ENCODE measurements at places on chromosomes 6 and 20. TPM values are rescaled to one million over a fixed set of nuclear protein-coding genes. Genes with fewer than 3 reads are reported as not detected.

DNA sequence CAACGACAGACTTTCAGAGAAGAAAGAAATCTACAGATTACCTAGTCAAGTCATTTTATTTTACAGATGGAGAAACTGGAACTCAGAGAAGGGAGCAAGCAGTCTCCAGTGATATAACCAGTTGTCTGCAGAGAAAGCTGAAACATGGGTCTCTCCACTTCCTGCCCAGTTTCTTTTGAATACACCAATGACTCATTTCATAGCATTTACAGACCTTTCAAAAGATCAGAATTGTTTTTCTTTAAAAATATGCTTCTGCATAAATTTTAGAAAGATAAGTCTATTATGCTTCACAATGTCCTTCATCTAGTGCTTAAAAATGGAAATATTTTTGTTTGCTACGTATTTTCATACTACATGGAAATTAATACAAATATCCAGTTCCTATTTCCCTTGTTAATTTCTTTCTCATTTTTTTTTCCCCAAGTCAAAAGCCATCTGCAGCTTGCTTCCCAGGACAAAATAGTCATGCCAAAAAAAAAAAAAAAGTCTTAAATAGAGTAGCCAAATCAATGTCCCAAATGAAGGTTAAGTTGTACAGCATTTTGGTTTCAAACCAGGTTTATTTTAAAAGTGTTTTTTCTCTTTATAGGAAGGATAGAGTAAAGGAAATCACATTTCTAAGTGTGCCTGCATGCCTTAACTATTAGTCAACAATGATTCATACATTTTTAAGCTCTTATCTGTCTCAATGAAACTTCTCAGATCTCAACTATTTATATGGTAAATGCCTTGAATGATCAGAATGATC is 36.9 kb downstream of the ARHGAP18 start:
- peak; percentile 78 for DNase-seq

DNA sequence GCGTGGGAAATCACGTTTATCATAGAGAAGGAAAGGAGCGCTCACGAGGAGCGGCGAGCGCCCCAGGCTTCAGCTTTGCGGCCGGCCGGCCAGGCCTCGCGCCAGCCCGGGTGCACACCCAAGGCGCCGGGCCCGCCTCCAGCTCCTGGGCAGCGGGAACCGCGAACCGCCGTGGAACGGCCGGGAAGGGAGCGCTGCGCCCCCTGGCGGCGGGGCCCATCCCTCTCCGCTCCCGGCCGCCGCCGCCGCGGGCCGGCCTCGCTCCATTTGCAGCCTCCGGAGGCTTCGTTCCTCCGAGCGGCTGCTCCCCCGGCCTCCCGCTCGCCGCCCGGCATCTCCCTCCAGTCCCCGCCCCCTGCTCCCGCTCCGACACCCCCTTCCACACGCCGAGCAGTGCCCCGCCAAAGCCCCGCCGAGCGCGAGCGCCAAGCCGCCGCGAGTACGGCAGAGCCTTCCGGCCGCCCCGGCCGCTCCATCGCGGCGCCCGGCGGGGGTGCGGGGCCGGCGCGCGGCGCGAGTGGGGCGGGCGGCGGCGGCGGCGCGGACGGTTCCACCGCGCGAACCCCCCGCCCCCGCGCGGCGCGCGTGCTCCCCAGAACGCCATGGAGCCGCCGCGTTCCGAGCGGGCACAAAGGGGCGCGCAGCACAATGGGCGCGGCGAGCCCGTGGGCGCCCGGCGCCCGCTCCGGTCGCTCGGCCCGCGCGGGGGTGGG is 946 bp downstream of the BEND3 start:
- DNase-seq, result peak; percentile 90

GRCh38 chr6:50922579-50923525 is 104.2 kb downstream of the TFAP2B start:
- DNase-seq, result no peak

DNA sequence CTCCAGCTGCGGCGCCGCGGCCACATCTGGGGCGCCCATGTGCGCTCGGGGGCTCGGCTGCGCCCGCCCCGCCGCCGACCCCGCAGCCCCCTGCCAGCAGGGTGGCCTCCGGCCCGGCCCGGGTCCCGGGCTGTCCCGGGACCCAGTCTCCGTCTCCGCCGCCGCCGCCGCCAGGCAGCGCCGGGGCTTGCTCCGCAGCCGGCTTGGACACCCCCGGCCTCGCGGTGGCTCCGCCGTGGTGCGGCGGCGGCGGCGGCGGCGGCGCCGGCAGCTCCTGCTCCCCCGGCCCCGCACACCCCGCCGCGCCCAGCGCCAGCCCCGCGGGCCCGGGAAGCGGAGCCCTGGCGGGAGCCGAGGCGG is 219 bp downstream of the ISM1 start:
- DNase-seq, result no peak

- no peak for DNase-seq
These were observed 39.1 kb upstream of the ANKRD60 start for GRCh38 chr20:58267389-58268215.

GRCh38 chr6:26345832-26346231 is 19.2 kb upstream of the BTN3A2 start:
- DNase-seq, result no peak

DNA sequence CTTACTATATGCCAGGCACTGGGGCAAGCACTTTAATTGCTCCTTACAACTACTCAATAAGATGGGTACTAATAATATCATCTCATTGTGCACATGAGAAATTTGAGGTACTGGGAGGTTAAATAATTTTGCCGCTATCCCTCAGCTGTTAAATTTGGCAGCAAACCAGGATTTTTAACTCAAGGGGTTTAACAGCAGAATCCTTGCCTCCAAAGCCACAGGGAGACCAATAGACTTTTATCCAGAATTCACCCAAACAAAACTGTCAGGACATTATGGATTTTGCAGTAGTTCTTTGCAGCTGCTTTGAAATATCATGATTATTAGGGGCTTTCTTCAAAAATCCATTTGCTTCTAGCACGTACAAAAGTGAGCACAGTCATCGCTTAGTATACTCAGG is 136.2 kb downstream of the RPS12 start:
- DNase-seq, result no peak

MYBL2 gene
- 256 TPM for total RNA-seq

IL20RA gene
- not detected for total RNA-seq

L3MBTL1 gene
- total RNA-seq, result 8.1 TPM

E2F1 gene
- total RNA-seq, result 86.0 TPM

SPAG4 gene
- total RNA-seq, result 1.2 TPM
